ENCODE measurements at places on chromosomes 12 and 14. TPM values are rescaled to one million over a fixed set of nuclear protein-coding genes. Genes with fewer than 3 reads are reported as not detected.

The NOVA1 gene
- total RNA-seq, result 0.90 TPM

The MYO1H gene
- not detected for total RNA-seq

The RIMBP2 gene
- total RNA-seq, result not detected

The ADGRD1 gene
- total RNA-seq, result not detected

The PTPRB gene
- total RNA-seq, result 6.5 TPM

The ADAM21 gene
- total RNA-seq, result 0.36 TPM

The HRK gene
- not detected for total RNA-seq

The CIROP gene
- 0.28 TPM for total RNA-seq

The ANO2 gene
- total RNA-seq, result not detected

The AKAP3 gene
- total RNA-seq, result 0.56 TPM

The SMIM41 gene
- not detected for total RNA-seq

The PTHLH gene
- total RNA-seq, result 0.83 TPM

The GLS2 gene
- total RNA-seq, result under 0.01 TPM

The LBHD2 gene
- not detected for total RNA-seq

The ADCY6 gene
- total RNA-seq, result 18.1 TPM

The TPH2 gene
- not detected for total RNA-seq

The PZP gene
- total RNA-seq, result not detected

The ALG10B gene
- total RNA-seq, result 2.5 TPM

The KRT8 gene
- total RNA-seq, result 14.2 TPM

The SLC6A12 gene
- total RNA-seq, result not detected

The ACOT4 gene
- 0.54 TPM for total RNA-seq

The MTRFR gene
- total RNA-seq, result 10.2 TPM

The AMN gene
- total RNA-seq, result under 0.01 TPM

The KCNMB4 gene
- total RNA-seq, result 0.90 TPM

The EML1 gene
- 42.3 TPM for total RNA-seq

The PKP2 gene
- 0.28 TPM for total RNA-seq

The KANSL2 gene
- 46.4 TPM for total RNA-seq

The TSHR gene
- not detected for total RNA-seq

The OASL gene
- total RNA-seq, result under 0.01 TPM

The SLC25A47 gene
- not detected for total RNA-seq

Measured in IMR-90 (cell line).